ENCODE measurements at places on chromosomes 1 and 21.

GRCh38 chr1:54950369-54951163 lies 29.9 kb upstream of the TMEM61 start:
- peak; percentile 87 for DNase-seq

DNA sequence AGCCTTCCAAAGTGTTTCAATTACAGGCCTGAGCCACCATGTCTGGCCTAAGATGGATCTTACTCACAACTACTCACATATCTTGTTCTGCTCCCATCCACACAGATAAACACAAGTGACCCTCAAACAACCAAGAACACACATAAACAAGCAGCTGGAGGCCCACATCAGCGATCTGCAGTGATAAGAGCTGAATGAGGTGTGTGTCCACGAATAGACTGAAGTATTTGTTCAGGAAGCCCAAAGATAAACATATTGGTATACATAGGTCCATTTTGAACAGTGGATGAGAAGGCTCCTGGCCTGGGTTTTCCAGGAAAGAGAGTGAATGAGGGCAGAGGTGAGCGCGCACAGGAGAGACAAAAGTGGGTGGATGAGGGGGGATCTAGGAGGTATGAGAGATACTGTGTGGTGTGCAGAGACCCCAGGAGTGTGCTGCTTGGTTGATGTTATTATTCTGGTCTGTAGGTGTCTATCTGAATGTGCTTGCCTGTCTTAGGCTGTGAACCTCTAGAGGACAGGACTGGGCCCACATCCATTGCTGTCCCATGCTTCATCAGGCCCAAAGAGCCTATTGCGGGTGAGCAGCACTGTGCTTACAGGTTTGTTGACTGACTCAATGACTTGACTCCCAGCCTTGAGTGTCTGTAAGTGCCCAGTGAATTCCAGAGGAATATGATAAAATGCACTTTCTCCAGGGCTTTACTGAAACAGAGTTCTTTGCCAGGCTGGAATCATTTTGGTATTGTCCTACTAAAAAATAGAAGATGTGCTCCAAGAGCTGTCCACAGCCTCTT lies 79.9 kb upstream of the ATP1A1 start:
- DNase-seq = no peak

GRCh38 chr1:41373373-41373772 lies 12.1 kb downstream of the FOXO6 start:
- DNase-seq = no peak

GRCh38 chr1:81493102-81493869 lies 307.4 kb upstream of the ADGRL2 start:
- no peak for DNase-seq

GRCh38 chr1:155134322-155134721 lies 1.3 kb upstream of the SLC50A1 start:
- DNase-seq = no peak

- no peak for DNase-seq
These were observed 7.3 kb upstream of the PMVK start for GRCh38 chr1:154943649-154944400.
